ENCODE measurements at places on chromosomes 1 and 21.

DNA sequence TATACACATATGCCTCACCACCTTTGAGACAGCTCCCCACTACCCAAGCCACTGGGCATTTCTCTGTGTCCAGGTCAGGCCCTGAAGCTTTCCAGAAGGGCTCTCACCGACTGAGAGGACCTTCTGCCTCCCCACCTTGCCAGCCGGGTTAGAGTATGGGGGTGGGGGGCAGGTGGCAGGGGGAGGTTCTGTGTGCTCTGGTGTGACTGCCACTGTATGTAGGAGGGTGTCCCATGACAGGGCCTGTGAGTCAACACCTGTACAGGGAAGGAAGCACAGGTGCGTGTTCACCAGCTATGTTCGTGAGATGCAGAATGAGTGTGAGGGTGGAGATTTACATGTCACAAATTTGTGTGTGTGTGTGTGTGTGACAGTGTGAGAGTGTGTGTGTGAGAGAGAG is 7.0 kb downstream of the AHDC1 start:
- DNase-seq, result no peak

- no peak for DNase-seq
Observed at GRCh38 chr1:35539073-35539823, 18.0 kb downstream of the KIAA0319L start.

DNA sequence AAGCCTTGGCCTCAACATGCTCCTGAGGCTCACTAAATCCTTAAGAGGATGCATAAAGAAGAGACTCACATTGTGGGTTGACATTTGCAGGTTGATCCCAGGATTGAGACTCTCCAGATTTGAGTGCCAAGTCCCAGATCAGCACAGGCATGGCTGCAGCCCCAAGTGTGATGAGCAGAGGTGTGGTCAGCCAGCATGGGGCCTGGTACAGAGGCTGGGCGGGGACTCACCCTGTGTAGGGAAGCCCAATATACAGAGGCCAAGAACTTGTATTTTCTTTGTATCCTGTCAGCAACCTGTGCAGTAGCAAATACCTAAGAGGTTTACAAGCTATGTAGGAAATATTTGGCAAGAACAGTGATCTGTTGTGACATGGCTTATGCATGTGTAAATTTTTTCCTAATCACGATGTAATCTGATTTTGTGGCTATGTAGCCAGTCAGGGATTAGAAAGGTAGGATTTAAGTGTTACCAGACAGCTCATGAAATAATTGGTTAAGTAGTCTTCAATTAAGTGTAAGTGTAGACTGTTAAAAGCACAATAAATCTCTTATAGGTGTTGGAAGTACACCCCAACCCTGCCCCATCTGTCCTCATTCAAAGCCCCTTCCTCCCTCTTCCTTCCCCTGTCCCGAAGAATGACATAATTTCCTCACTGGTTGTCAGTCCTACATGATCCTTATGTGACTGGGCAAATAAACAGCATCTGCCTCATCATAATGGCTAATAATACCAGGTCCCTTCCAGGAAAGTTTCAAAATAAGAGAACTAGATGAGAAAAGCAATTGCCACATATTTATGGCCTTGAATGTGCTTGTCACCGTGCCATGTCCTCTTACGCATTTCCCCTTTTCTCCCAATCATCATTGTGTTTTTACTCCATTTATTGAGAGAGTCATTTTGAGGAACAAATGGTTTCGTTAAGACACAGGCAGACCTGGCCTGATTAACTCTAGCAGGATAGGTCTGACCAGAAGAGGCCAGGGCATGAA is 120.9 kb downstream of the HLX start:
- no peak for DNase-seq

- no peak for DNase-seq
Observed at GRCh38 chr1:152151646-152152045, 7.4 kb downstream of the RPTN start.

- DNase-seq, result no peak
Observed at GRCh38 chr1:156928043-156928602, 7.7 kb downstream of the LRRC71 start.

DNA sequence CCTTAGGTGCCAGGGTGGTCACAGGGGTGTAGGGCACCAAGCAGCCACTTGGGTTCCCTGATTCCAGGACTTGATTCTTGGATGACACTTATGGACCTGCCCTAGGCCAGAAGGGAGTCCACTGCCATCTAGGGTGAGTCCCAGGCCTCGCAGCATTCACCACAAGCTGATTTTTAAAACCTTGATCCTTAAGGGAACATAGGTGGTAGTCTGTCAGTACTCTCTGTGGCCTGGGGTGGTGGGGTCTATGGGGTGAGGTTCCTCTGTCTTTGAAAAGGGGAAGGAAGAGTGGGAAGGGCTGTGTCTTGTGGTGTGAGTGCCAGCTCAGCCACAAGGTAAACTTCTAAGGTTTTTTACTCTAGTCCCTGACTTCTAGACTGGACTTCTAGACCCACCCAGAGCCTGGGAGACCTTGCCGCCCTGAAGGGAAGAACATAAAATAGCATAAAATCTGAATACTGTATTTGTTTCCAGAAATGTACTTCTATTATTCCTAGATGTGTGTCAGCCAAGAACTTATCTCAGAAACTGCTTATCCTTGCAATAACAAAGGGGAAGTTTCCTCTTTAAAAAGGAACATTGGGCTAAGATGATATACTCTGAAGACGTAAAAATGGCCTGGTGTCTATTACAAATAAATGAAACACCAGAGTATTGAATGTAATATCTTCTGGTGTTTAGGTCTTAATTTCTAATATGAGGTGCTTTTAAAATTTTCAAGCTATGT is 757.3 kb downstream of the LTN1 start:
- no peak for DNase-seq

Measured in stimulated activated CD8-positive, alpha-beta memory T cell treated with anti-CD3 and anti-CD28 coated beads, Interleukin-4, amount 100 ng/mL, for 1 hour (primary cell).